ENCODE measurements at places on chromosomes 16 and 17. TPM values are rescaled to one million over a fixed set of nuclear protein-coding genes. Genes with fewer than 3 reads are reported as not detected.

- DNase-seq = no peak
These were observed 2.1 kb downstream of the KCNH4 start for GRCh38 chr17:42178817-42179216.

The SPATA22 gene
- not detected for total RNA-seq

- no peak for DNase-seq
These were observed 48.1 kb downstream of the BEAN1 start for GRCh38 chr16:66475232-66475631.

The ABCA9 gene
- not detected for total RNA-seq

- no peak for DNase-seq
These were observed 5.8 kb downstream of the SECTM1 start for GRCh38 chr17:82327757-82328140.

GRCh38 chr16:24689128-24689527, 40.3 kb upstream of the TNRC6A start:
- no peak for DNase-seq

GRCh38 chr17:81160747-81161453, 4.4 kb upstream of the PVALEF start:
- DNase-seq = no peak

The CA4 gene
- not detected for total RNA-seq

The ABAT gene
- total RNA-seq = 6.0 TPM

DNA sequence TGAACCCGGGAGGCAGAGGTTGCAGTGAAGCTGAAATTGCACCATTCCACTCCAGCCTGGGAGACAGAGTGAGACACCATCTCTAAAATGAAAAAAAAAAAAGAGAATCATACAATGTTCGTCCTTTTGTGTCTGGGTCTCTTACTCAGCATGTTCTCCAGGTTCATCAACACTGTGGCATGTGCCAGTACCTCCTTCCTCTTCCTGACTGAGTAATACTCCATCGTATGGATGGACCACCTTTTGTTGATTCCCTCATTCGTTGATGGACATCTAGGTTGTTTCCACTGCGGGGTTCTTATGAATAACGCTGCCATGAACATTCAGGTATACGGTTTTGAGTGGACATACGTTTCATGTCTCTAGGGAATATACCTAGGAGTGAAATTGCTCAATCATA, 4.1 kb upstream of the HS3ST6 start:
- no peak for DNase-seq

The XYLT1 gene
- total RNA-seq = 11.5 TPM

DNA sequence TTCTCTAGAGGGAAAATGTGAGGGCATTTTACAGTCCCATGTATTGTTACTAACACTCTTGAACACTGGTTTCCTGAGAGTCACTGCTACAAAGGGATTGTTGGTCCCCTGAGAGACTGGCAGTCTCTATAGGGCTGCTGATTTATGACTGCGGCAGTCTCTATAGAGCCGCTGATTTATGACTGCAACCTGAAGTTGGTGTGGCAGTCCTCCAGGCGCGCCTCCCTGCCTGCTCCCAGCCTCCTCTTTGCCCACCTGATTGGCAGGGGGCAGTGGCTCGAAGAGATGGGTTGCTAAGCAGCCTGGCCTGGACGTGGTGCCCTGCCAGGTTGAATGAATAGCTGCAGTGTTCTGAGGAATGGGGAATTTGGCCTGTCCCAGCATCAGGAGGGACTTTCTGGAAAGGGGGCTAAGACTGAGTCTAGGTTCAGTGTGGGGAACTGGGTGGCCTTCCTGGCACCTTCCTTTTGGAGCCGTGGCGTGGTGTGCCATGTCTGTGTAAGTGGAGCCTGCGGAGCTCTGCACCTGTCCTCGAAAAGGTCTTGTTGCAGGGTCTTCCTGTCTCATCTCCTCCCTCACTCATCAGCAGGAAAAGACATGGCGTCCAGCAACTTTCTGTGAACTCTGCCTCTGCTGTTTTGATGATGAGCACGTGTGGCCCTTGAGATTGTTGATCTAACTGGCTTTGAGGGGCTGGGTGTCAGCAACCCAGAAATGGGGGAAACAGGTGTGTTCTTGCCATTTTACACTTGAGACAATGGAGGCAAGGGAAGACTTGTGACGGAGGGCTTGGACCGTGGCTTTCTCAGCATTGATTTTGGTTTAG, 24.9 kb downstream of the SAP30BP start:
- no peak for DNase-seq

The SMIM22 gene
- 80.8 TPM for total RNA-seq

GRCh38 chr16:23863511-23864422, 28.0 kb downstream of the PRKCB start:
- no peak for DNase-seq

- no peak for DNase-seq
These were observed 20.7 kb downstream of the TPSD1 start for GRCh38 chr16:1276580-1276878.

DNA sequence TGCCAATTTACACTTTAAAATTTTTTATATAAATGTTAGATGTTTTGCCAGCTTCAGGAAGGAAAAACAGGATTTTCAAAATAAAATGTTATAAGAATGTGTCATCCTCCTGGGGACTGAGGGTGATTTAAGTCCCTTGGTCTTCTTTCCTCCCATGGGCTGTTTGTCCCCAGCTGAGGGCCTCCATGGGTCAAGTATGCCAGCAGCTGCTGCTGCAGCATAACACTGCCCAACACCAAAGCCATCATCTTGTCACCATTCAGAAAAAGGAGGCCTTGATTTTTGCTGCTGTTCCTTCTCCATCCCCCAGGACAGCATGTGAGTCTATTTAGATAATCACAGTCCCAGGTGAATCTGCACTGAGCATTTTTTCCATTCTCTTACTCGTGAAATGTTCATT, 188.5 kb downstream of the LGALS9B start:
- no peak for DNase-seq

The ATP2A1 gene
- 0.21 TPM for total RNA-seq

- no peak for DNase-seq
These were observed 8.6 kb downstream of the RIPOR1 start for GRCh38 chr16:67537270-67537635.

The CHRNE gene
- total RNA-seq = not detected

The GALR2 gene
- 0.07 TPM for total RNA-seq

GRCh38 chr17:28942925-28943324, 8.4 kb downstream of the PHF12 start:
- DNase-seq = no peak

The G6PC1 gene
- total RNA-seq = not detected

DNA sequence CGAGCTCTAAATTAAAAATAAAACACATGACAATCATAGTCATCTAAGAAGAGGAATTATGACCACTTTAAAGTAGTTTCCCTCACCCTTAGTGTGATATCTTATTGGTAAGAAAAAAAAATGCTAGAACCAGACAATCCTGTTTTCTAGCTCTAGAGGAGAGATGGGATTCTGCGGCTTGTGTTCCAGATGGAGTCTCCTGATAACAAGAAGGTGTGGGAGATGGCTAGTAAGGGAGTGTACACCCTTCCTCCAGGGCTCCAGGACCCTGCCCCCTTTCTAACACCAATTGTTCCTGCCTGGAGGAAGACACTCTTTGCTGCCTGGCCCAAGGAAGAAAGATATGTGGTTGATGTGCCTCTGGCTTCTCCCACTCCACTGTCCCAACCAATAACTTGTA, 68.8 kb upstream of the FBXO47 start:
- no peak for DNase-seq

GRCh38 chr17:47620503-47621245, 29.0 kb upstream of the KPNB1 start:
- no peak for DNase-seq

The SERPINF2 gene
- total RNA-seq = 1.2 TPM

GRCh38 chr17:80605326-80606066, 60.9 kb downstream of the RPTOR start:
- peak; percentile 92 for DNase-seq

- no peak for DNase-seq
These were observed 291.3 kb downstream of the CDH13 start for GRCh38 chr16:82917886-82918595.

The TNFRSF17 gene
- not detected for total RNA-seq

DNA sequence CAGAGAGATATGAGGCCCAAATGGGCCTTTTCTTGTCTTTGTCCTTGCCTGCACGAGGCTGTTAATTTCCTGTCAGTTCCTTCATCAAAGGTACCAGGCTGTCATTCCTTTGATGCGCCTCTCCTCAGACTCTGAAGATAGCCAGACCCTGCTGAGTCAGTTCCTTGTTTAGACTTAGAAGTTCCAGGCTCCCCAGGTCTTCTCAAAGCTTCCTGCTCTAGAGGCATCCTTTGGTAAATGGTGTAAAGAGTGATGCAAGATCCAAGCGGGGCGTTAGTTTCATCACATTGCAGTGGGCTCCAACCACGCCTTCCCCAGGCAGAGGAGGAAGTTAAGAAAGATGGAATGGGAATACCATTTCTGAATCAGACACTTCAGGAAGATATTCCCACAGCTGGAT, 4.0 kb upstream of the CDH11 start:
- DNase-seq = no peak

The CLDN7 gene
- total RNA-seq = 18.0 TPM

DNA sequence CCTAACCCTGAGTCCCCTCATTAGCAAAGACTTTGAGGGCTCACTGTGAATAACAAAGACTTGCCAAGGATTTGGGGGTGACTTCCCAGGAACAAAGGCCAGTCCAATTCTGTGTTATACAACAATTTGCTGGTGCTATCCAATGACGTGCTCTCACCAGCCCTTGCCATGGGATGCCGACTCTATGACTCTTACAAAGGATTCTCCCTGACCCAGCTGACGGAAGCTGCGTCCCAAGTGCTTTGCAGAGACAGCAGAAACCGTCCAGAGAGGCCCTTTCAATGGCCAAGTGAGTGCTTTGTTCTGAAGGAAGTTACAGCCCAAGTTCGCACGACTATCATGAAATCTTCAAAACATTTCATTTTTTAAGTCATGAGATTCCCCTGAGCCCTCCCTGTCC, 345.3 kb upstream of the TNRC6C start:
- DNase-seq = no peak

DNA sequence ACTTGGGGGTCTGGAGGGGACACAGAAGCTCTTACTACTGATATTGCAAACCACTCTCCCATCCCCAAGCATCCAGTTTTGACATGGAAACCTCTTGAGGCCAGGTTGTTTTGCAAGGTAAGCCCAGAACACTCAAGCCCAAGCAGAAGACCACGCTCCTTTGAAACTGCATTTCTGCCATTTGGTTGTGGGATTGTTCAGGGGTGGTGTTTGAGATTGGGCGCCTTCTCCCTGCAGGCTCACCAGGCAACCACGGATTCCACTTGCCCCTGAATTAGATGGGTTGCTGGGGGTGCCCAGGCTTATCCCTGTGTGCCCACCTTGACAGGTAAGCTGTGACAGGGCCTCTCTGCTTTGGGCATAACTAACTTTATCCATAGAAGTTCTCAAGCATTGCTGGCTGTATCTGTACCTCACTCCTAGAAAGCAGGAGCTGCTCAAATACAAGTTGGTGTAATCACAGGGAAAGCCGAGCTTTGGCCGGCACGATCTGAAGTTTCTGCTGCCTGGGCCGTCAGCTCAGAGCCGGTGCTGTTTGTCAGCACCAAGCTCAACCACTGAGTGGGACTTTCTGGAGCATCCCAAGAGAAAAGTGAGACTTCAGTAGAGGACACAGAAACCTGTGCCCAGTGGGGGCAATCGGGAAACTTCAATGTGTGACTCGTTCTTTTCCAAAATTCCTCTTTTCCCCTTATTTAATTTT, 93.6 kb downstream of the CYLD start:
- DNase-seq = no peak

DNA sequence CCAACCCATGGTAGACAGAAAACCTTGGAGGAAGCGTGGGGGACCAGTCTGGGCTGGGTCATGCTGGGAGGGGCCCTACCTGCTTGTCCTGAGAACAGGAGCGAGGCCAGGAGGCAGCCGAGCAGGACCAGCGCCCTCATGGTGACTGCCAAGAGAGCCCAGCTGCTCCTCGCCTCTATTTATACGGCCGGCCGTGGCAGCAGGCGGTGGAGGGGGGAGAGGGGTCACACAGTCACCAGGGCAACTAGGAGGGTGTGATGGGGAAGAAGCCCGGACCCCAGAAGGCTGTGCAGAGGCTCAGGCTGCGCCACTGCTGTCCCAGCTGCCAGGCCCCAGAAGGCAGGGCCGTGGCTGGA, at the start of gene SRL:
TSS of gene SRL (minus strand) at position 153 of the 356 bp plus-strand sequence. CDS start at position 140, 13 bp downstream.
- no peak for DNase-seq

GRCh38 chr16:75085556-75085955, 31.0 kb downstream of the LDHD start:
- no peak for DNase-seq

GRCh38 chr16:766008-766819, 5.7 kb downstream of the MSLN start:
- DNase-seq = no peak

The PIGW gene
- total RNA-seq = 16.8 TPM

DNA sequence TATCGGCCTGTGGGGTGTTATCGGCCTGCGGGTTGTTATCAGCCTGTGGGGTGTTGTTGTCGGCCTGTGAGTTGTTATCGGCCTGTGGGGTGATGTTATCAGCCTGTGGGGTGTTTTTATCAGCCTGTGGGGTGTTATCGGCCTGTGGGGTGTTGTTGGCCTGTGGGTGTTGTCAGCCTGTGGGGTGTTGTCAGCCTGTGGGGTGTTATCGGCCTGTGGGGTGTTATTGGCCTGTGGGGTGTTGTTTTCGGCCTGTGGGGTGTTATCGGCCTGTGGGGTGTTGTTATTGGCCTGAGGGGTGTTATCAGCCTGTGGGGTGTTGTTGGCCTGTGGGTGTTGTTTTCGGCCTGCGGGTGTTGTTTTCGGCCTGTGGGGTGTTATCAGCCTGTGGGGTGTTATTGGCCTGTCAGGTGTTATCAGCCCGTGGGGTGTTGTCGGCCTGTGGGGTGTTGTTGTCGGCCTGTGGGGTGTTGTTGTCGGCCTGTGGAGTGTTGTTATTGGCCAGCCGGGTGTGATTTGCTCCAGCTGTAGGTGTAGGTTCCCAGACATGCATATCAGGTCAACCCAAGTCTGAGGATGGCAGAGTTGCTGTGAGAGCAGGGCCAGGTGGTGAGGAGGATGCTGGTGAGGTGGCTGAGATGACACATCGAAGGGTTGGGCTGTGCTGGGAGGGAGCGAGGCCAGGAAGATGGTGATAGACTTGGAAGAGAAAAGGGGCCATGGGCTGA, 7.1 kb downstream of the TRARG1 start:
- DNase-seq = no peak

- no peak for DNase-seq
These were observed 35.7 kb upstream of the GSG1L start for GRCh38 chr16:28098959-28099945.

The HS3ST3B1 gene
- total RNA-seq = 1.8 TPM

GRCh38 chr16:54946909-54947308, 16.2 kb downstream of the IRX5 start:
- peak; percentile 49 for DNase-seq

- DNase-seq = no peak
These were observed 9.8 kb downstream of the CLN3 start for GRCh38 chr16:28482026-28482425.

DNA sequence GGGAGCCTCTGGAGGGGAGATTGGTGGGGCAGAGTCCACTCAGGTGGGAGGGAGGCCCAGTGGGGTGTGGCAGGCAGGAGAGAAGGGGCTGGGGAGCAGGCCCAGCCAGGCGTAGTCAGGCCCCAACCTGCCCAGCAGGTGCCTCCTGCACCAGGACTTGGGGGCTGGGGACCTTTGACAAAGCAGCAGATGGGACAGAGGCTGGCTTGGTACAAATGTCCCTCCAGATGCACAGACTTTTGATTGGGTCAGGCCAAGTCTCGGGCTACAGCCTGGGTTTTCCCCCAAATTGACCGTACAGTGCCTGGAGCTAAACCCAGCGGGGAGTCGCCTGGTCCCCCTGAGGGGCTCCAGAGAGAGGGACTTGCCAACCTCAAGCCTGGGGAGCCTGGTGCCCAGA, 411 bp downstream of the GGT6 start:
- DNase-seq = no peak

- no peak for DNase-seq
These were observed 54.8 kb upstream of the CRISPLD2 start for GRCh38 chr16:84764970-84765369.

Data from foreskin keratinocyte (primary cell).